ENCODE measurements at places on chromosomes 6 and 20.
A peak's percentile ranks its signal among the peaks of the same experiment; 100 is the strongest.

DNA sequence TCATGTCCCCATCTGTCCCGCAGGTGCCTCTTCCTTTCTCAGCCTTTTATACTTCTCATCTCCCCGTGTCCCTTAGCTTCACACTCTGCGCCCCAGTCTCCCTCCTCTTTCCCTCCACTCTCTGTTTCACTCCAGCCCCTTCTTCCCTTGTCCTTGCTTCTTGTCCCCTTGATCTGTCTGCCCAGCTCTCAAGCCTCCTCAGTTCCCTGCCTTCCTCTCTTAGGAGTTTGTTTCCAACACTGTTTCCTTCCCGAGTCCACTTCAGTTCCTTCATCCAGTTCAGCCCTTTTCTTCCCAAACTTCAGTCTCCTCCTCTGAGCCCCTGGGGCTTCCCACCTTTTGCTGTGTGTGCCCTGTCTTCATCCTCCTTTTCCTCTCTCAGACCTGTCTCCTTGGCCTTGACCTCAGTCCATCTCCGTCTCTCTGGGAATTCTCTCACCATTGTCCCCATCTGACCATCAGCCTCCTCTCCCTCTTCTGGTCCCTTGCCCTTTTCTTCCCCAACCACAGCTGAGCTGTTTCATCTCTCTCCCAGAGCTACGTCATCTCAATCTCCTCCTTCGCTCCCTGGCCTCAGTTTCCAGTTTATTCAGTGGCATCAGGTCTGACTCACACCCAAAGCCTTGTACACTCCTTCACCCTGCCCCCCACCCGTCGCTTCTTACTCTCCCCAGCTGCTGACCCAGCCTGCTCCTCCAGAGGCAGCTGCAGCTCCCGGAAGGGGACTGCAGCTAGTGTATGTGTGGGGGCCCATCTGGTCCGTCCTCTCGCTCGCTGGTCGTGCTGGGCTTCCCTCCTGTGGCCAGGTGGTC lies 2.7 kb upstream of the DDR1 start:
- DNase-seq, result peak; percentile 55

DNA sequence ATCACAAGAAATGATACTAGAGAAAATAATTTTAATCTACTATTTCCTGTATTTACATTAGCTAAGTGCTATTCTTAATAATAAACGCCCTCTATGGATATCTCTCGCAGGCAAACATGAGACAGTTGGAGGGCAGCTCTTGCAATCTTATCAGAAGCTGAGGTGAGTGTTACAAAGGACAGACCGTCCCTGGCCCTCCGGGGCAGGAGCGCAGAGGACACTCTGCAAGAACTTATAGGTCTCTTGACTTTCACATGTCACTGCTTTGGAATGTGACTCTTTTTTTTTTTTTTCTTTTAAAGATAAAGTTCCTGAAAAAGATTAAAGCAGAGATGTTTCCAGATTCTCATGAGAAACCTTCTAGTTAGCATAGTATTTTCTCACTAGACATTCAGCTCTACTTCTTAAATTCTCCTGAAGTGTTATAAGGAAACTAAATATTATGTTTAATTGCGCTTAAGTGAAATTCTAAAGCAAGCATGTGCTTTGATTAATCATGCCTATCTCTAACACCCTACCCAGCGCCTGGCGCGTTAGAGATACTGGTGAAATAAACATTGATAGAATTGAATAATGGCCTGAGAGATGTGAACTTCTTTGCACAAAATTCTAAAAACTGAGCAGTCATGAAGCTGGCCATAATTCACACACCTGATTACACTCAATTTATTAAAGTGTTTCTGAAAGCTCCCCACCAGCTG lies 57.4 kb downstream of the SYTL3 start:
- DNase-seq, result peak; percentile 45

- no peak for DNase-seq
Measured at GRCh38 chr6:128500749-128501600, 19.4 kb downstream of the PTPRK start.

DNA sequence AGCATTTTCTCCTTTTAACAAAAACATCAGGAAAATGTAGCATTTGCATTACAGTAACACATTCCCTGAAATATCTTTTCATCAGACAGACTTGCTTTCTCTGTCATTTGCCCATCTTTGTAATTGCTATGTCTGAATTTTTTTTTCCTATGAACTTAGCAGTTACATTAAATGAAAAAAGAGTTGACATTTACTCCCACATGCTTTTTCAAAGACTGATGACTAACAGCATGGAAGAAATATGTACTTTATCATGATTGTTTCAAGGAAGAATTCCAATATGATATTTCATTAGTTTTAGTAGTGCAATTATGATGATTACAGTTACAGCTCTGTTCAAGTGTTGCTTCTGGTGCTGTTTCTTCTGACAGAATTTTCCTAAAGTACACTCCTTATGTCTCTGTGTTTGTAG lies 864.5 kb upstream of the MAN1A1 start:
- DNase-seq, result no peak

DNA sequence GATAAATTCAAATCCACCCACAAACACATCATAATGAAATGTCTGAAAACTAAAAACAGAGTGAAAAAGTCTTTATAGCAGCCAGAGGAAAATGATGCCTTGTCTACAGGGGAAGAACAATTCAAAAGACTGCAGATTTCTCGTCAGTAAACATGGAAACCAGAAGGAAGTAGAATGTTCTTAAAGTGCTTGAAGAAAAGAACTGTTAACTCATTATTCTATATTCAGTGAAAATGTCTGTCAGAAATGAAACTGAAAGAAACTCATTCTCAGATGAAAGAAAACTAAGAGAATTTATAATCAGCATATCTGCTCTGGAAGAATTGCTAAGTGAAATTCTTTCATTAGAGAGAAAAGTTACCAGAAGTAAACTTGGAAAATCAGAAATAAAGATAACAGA lies 416.1 kb downstream of the TBC1D32 start:
- no peak for DNase-seq

GRCh38 chr6:44404022-44404714 lies 16.7 kb downstream of the CDC5L start:
- no peak for DNase-seq

- peak; percentile 84 for DNase-seq
Measured at GRCh38 chr6:76876922-76877553, 586.3 kb downstream of the HTR1B start.

- DNase-seq, result no peak
Measured at GRCh38 chr6:169955731-169956437, 204.5 kb downstream of the ERMARD start.

DNA sequence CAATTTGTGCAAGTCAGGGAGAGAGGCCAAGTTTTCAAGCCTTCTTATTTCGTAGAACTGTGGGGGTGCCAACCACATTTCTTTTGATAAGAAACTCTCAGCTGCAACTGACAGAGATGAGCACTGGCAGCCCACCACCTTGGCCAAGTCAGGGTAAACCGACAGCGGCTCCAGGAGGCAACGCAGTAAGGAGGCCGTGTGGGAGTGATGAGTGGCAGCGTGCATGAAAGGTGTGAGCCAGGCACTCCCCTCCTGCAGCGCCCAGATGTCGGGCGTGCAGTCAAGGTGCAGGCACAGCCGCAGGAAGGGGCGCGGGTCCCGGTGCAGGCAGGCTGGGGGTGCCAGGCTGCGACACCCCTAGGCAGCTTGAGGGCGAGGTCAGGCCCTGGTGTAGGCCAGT lies 49.2 kb upstream of the HDAC2 start:
- DNase-seq, result no peak

- no peak for DNase-seq
Measured at GRCh38 chr6:53999088-53999755, 112.0 kb upstream of the MLIP start.

- no peak for DNase-seq
Measured at GRCh38 chr6:156167625-156168071, 609.5 kb upstream of the ARID1B start.

GRCh38 chr20:36950414-36951197 lies 902 bp downstream of the SAMHD1 start:
- peak; percentile 41 for DNase-seq

Data from H9 (cell line).